Left lung (tissue), 14 donors: ENCODE measurements at places on chromosomes 6 and 20. TPM values are rescaled to one million over a fixed set of nuclear protein-coding genes. Genes with fewer than 3 reads are reported as not detected.

GRCh38 chr20:58996226-58996611, 10.8 kb downstream of the CTSZ start:
- no peaks in the 10 kb centered on the region for H3K27me3 ChIP-seq
- H3K36me3 ChIP-seq: peaks cover 100% of the 10 kb centered on the region
- no peak overlapping the region for H3K4me3 ChIP-seq
- H3K4me1 ChIP-seq: no peaks in the 10 kb centered on the region

DNA sequence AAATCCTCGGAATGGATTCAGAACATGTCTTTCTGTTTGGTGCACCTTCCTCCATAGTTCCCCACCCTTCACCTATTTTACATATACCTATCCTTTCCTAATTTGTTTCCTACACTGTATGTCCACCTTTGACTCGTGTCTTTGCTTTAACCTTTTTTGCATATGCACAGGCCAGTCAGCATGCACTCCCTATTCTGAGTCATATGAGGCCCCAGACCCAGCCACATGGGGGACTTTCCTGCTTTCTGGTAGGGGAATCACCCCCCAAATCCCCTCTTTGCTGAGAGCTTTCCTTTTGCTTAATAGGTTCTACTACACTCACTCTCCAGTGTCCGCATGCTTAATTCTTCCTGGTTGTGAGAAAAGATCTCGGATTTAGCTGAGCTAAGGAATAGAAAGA, 393.8 kb upstream of the IMPG1 start:
- no peaks in the 10 kb centered on the region for H3K27me3 ChIP-seq
- DNase-seq: no peak
- H3K4me1 ChIP-seq: no peaks in the 10 kb centered on the region
- H3K4me3 ChIP-seq: no peak overlapping the region

- H3K4me3 ChIP-seq: no peak overlapping the region
- H3K27me3 ChIP-seq: no peaks in the 10 kb centered on the region
- no peak overlapping the region for H3K27ac ChIP-seq
- H3K36me3 ChIP-seq: no peaks in the 10 kb centered on the region
- no peak for DNase-seq
- H3K4me1 ChIP-seq: no peaks in the 10 kb centered on the region
Observed at GRCh38 chr20:60428651-60429050, 470.4 kb downstream of the CDH26 start.

DNA sequence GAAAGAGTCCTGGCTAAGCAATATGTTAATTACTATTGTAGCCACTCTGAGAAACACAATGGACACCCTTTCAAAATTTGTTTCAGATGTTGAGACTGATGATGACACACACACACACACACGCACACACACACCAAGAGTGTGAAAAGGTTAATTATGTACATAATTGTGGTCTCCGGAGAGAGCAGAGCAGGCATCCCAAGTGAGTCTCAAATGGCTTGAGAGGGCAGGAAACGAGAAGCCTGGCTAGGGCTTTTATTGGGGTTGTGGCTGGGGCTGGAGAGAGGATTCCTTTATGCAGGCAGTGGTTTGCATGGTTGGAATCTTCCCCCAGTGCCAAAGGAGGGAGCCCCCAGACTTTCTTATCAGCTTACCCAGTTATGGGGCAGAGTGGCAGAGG, 38.2 kb upstream of the NKX2-4 start:
- H3K4me3 ChIP-seq: no peak overlapping the region
- DNase-seq: no peak
- no peaks in the 10 kb centered on the region for H3K4me1 ChIP-seq
- H3K27ac ChIP-seq: no peak overlapping the region
- H3K36me3 ChIP-seq: no peaks in the 10 kb centered on the region

DNA sequence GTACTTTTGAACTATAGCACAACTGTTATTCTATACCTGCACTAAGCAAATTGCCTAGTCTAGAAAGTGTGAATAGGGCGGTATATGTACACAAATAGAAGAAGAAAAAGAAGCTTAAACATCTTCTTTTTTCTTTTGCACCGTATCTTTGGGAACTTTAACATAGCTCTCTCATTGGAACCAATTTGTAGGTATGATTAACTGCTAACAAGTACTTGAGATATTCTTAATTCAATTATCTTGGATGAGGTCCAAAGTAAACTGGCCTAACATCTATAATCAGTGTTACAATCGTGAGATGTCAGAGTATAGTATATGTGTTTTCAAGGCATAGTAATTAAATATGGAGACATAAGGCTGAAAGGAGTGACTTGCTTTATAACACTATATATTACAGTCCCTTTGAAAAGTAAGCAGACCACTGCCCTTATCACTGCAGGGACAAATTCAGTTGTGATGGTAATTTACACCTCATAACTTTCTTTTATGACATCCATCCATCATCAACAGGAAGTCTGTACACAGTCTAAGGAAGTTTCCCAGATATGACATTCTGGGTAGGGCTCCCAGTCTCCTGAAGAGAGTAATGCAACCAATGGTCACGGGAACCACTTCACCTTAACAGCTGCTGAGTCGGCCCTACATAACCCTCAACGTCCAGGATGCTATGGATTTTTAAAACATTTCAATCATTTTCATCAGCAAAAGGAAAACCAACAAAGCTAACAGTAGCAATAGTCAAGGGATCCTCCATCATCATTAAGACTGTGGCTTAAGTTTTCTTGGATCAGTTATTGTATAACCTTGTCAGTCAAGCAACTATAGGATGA, 37.6 kb downstream of the NKAIN2 start:
- no peak overlapping the region for H3K27ac ChIP-seq
- H3K4me1 ChIP-seq: no peaks in the 10 kb centered on the region
- H3K4me3 ChIP-seq: no peak overlapping the region
- no peak for DNase-seq

GRCh38 chr6:15879371-15880261, 216.8 kb upstream of the DTNBP1 start:
- no peaks in the 10 kb centered on the region for H3K27me3 ChIP-seq
- H3K36me3 ChIP-seq: no peaks in the 10 kb centered on the region
- peaks cover 3% of the 10 kb centered on the region for H3K4me1 ChIP-seq
- H3K27ac ChIP-seq: no peak overlapping the region
- DNase-seq: peak; percentile 70

- H3K27me3 ChIP-seq: peaks cover 6% of the 10 kb centered on the region
- DNase-seq: no peak
- no peak overlapping the region for H3K27ac ChIP-seq
Observed at GRCh38 chr6:159100395-159101182, 55.8 kb upstream of the TAGAP start.

DNA sequence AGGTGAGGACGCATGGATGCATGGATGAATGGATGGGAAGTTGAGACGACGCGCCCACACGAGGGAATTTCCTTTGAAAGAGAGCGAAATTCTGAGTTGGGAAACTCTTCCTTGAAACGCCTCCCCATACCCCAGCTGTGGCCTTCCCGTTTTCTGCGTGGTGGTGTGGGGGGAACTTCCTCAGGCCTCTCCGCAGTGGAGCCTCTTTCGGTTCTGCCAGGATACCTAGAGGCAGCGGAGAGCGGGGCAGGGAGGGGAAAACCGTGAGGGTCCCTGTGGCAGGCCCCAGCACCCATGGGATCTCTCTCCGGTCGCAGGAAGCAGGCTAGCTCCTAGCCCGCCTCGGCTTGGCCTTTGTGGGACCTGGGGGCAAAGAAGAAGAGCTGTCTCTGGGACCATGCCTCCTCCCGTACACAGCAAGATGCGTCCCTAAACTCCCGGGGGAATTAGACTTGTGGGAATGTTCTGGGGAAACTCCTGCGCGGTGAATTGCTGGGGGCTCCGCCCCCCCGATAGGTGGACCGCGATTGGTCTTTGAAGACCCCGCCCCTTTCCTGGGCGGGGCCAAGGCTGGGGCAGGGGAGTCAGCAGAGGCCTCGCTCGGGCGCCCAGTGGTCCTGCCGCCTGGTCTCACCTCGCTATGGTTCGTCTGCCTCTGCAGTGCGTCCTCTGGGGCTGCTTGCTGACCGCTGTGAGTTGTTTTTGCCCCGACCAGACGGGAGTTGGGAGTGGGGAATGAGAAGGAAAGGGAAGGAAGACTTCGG, at the start of gene CD40:
TSS of gene CD40 (plus strand) at position 611 of the 764 bp plus-strand sequence. CDS start at position 641, 30 bp downstream.
- H3K4me3 ChIP-seq: peak within 1 kb of the TSS; percentile 69
- H3K27me3 ChIP-seq: no peaks in the 10 kb centered on the region
- peaks cover 16% of the 10 kb centered on the region for H3K4me1 ChIP-seq
- peak; percentile 34 for DNase-seq

DNA sequence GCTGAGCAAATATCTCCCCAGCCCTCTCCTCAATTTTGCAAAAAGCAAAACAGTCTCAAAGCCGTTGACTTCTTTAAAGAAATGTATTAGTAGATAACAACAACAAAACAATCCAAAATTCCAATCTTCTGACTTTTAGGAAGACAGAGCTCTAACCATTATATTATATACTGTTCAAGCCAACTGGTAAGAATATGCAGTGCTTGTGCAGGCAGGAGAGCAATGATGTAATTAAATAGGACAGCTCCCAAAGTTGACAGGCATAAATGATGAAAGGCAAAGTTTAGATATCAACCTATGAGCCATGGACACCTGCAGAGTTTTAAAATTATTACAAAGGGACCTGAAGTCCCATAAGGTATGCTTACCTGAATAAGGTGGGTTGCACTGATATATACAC, 16.6 kb upstream of the CEP85L start:
- H3K36me3 ChIP-seq: no peaks in the 10 kb centered on the region
- no peaks in the 10 kb centered on the region for H3K27me3 ChIP-seq
- no peaks in the 10 kb centered on the region for H3K4me1 ChIP-seq

DNA sequence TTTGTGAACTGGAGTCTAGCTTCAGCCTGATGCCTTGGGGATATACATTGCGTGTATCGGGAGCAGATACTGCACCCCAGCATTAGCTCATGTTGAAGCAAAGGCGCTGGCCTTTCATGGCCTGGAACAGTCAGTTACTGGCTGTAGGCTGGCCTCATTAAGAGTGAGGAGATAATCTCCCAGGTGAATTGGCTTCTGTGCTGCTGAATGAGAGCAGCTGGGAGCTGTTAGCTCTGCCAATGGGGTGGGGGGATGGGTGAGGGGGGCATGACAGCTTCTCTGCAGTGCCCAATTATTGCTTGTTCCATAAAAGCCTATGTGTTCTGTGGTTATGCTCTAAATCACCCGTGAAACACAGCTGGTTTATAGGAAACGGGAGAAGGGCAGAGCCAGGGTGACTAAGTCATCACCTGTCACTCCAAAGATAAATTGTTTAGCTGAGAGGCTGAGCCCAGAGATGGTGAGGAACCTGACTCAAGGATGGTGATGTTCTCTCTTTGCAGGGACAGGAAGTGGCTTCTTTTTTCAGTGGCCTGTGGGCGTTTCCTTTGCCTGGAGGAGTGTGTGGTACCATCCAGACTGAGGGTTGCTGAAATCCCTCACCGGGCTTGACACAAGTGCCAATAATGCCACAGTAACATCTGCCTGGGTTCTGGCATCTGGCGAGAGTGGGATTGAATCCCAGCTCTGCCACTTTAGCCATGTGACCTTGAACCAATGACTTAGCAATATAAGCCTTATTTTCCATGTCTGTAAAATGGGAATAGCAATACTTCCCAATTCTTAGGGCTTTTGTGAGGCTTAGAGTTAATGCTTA, 170.8 kb downstream of the BCAS1 start:
- peak overlapping the region; percentile 6 for H3K27ac ChIP-seq
- H3K4me3 ChIP-seq: no peak overlapping the region
- no peaks in the 10 kb centered on the region for H3K36me3 ChIP-seq
- no peak for DNase-seq

DNA sequence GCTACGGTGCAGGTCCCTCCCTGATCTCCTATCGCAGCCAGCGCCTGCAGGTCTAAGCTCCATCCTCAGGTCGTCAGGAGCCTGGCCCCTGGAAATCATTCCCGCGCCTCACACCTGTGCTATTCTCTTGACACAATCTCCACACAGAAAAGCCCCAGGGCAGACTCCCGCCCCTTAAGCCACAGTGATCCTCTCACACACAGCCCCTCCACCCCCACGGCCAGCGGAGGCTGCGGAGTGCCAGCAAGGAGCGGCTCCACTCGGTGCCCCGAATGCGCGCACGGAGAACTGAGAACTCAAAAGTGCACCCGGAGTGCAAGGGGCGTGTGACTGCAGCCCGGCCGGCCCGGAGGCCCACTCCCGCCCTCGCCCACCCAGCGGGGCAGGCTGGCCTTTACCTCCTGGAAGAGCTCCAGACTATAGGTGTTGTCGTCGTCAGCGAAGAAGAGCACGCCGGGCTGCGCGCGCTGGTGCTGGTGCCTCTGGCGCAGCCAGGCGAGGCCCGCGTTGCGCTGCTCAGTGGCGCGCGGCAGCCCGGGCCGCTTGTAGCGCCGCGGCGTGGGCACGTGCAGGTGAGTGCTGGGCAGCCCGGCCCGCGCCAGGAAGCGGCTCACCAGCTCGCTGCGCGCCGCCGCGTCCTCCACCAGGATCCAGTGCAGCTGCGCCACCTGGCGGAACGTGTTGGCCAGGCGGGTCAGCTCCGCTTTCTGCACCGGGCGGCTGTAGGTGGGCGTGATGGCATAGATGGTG, 1.2 kb downstream of the B3GAT2 start:
- peaks cover 22% of the 10 kb centered on the region for H3K4me1 ChIP-seq
- peak overlapping the region; percentile 42 for H3K4me3 ChIP-seq
- no peaks in the 10 kb centered on the region for H3K36me3 ChIP-seq

GRCh38 chr6:169168706-169169105, 84.9 kb downstream of the THBS2 start:
- no peaks in the 10 kb centered on the region for H3K4me1 ChIP-seq
- no peaks in the 10 kb centered on the region for H3K27me3 ChIP-seq
- H3K4me3 ChIP-seq: no peak overlapping the region
- H3K36me3 ChIP-seq: no peaks in the 10 kb centered on the region

GRCh38 chr20:45823949-45824835, 2.9 kb downstream of the TNNC2 start:
- peaks cover 37% of the 10 kb centered on the region for H3K27me3 ChIP-seq
- H3K27ac ChIP-seq: no peak overlapping the region
- peaks cover 3% of the 10 kb centered on the region for H3K4me1 ChIP-seq
- H3K36me3 ChIP-seq: no peaks in the 10 kb centered on the region
- DNase-seq: no peak

- peaks cover 16% of the 10 kb centered on the region for H3K4me1 ChIP-seq
- no peaks in the 10 kb centered on the region for H3K27me3 ChIP-seq
- no peak for DNase-seq
- peak overlapping the region; percentile 93 for H3K4me3 ChIP-seq
- H3K36me3 ChIP-seq: no peaks in the 10 kb centered on the region
Observed at GRCh38 chr20:63864545-63864977, 509 bp upstream of the TPD52L2 start.

GRCh38 chr6:80771941-80772340, 665.5 kb downstream of the BCKDHB start:
- no peak overlapping the region for H3K27ac ChIP-seq
- H3K4me3 ChIP-seq: no peak overlapping the region
- H3K36me3 ChIP-seq: no peaks in the 10 kb centered on the region
- DNase-seq: peak; percentile 11
- no peaks in the 10 kb centered on the region for H3K27me3 ChIP-seq

DLL1 gene
- 6.3 TPM for total RNA-seq

KHDC1L gene
- total RNA-seq: not detected

ADTRP gene
- total RNA-seq: 7.1 TPM

HLA-DQB2 gene
- total RNA-seq: 1.5 TPM

SLC22A16 gene
- 0.52 TPM for total RNA-seq

DEF6 gene
- 21.9 TPM for total RNA-seq

EYS gene
- total RNA-seq: 0.50 TPM

GJA10 gene
- total RNA-seq: not detected
